ENCODE measurements at places on chromosomes 13 and 19. TPM values are rescaled to one million over a fixed set of nuclear protein-coding genes. Genes with fewer than 3 reads are reported as not detected.

The ZNF793 gene
- 6.3 TPM for total RNA-seq

The C19orf38 gene
- total RNA-seq = not detected

The HIF3A gene
- 0.39 TPM for total RNA-seq

The TMEM272 gene
- not detected for total RNA-seq

The ANGPTL8 gene
- total RNA-seq = not detected

The ZNF256 gene
- total RNA-seq = 5.5 TPM

The URI1 gene
- 68.1 TPM for total RNA-seq

The CFAP97D2 gene
- not detected for total RNA-seq

The VSTM2B gene
- not detected for total RNA-seq

The PTH2 gene
- not detected for total RNA-seq

The GRK1 gene
- total RNA-seq = not detected

The WIZ gene
- 9.4 TPM for total RNA-seq

The AKT1S1 gene
- 10.9 TPM for total RNA-seq

The AMER2 gene
- not detected for total RNA-seq

The PGLYRP1 gene
- not detected for total RNA-seq

The CDX2 gene
- not detected for total RNA-seq
